ENCODE measurements at places on chromosomes 5 and 9.

DNA sequence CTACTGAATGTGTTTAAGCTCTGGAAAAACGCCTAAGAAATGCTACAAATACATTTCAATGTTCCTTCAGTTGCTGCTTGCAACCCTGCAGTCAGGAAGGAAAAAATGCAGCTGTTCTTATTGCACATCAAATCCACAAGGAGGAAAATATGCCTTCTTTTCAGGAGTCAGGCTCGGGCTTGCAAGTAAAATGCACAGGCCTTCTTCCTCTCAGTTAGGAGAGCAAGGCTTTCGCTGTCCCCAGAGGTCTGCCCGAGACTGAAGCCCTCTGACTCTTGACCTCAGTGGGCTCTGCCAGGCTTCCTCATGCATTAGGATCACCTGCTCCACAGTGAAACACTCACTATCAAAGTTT is 899 bp upstream of the SHC3 start:
- DNase-seq: no peak

GRCh38 chr9:137809040-137809576 is 68.5 kb upstream of the CACNA1B start:
- DNase-seq: no peak

DNA sequence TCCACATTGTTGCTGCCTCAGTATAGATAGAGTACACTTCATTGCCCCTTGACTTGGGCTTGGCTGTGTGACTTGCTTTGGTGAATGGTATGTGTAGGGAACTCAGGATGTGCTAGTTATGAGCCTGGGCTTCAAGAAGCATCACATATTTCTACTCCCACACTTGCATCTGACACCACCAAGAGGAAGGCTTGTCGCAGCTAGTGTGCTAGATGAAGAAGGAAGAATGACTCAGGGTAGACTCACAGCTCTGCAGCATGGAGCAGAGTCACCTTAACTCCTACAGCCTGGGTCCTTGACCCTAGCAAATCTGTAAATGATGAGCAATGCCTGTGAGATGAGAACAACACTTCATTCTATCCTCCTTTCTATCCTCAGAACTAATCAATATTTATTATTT is 261.8 kb downstream of the ASTN2 start:
- no peak for DNase-seq

DNA sequence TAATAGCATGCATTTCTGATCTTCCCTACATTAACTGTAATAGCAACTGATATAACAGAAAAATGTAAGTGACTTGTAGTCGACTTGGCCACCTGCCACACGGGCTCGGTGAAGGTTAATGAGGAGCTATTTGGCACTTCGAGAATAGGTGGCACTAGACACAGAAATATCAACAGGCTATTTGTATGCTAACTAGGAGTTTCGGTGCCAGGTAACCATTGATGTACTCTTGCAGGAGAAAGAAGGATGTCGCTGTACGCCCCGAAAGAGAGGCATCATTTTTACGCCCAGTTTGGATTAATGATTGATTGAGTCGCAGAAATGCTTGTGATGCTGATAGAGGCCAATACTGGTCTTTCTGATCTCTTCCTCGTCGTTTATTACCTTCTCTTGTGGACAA is 516 bp upstream of the DMRT2 start:
- DNase-seq: no peak

GRCh38 chr5:31382051-31382878 is 149.6 kb downstream of the DROSHA start:
- no peak for DNase-seq

DNA sequence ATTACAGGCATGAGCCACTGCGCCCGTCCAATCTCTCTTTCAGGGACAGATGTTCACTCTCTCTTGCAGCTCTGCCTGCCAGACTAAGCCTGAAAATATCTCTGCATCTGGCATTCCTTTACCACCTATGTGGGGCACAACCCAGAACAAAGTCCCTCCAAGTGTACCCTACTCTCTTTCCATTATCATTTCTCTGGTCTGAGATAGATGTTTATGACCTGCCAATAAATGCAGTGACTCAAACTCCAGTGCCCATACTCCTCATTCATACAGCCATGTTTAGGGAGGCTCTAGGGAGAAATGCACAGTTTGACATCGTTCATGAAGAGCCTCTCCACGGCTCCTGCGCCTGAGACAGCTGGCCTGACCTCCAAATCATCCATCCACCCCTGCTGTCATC is at the start of gene BTNL3:
TSS of gene BTNL3 (plus strand) at position 255 of the 400 bp plus-strand sequence. CDS start 183 bp downstream, outside the sequence.
- no peak for DNase-seq

DNA sequence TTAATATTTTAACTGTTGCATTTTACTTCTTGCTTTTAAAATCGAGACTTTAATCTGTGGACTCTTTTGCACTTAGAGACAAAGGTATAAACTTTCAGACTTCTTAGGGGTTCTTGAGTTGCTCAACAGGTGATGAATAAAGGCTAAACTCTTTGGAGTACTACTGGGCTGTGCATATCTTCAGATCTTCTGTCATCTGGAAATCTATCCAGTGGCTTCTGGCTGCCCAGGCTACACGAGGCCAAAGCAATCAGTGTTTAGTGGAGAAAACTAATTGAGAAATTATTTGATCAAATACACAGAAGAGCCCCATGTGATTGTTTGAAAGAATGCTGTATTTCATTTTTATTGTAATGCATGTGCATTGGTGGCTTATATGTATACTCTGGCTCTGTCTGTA is 146.1 kb downstream of the PBX3 start:
- no peak for DNase-seq

DNA sequence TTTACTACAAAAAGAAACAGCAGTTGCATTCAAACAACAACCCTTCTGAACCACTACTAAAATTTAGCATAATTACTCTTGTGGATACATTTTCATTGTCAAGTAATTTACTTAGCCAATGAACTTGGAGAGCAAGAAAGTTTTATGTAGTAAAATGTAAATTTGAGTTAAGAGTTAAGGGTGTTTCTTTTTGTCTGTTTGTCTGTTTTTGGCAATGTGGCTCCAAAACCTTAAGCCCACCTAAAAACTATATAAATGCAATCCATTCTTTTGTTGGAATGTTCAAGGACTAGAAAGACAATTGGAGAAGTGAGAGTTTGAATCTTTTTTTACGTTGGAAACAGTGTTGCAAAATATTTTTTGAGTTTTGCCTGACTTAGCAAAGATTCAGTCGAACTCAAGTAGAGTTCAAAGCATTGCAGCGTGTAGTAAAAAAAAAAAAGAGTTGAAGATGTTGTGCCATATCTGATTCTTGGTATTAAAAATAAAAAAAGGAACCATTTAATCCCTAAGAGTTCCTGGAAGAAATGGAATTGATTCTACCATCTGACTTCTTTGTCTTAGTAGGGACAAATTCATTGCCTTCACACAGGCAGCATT is 867 bp downstream of the SYK start:
- DNase-seq: no peak

DNA sequence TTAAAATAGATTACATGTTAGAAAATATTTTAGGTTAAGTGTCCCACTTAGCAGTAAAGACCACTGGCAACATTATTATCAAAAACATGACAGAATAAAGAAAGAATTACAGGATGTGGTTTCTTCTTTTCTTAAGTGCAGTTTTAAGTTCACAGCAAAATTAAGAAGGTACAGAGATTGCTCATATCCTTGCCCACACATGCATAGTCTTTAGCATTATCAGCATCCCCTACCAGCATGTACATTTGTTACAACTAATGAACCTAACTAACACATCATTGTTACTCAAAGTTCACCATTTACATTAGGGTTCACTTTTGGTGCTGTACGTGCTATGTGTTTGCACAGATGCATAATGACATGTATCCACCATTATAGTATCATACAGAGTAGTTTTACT is 837.7 kb upstream of the CDH9 start:
- DNase-seq: no peak

- no peak for DNase-seq
Measured at GRCh38 chr5:177087398-177088005, 787 bp downstream of the FGFR4 start.

DNA sequence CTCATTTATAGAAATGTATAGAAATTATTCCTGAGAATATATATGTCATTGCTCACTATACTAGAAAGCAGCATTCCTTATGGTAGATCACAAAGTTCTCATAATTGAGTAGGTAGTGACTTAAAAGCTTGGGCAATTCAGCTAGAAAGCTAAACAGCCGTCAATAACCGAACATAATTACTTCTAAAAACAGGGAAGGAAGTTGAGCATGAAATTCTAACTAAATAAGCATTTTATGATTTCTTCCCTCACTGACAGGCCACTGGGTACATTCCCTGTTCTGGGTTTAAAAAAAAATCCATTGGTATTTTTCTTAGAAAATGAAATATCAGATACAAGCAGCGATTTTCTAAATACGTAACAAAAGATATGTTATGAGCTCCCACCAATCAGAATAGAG is 91.1 kb upstream of the DAB2 start:
- DNase-seq: no peak

GRCh38 chr5:124902097-124902821 is 155.8 kb upstream of the ZNF608 start:
- DNase-seq: no peak

GRCh38 chr5:90488791-90489190 is 14.1 kb downstream of the POLR3G start:
- no peak for DNase-seq

DNA sequence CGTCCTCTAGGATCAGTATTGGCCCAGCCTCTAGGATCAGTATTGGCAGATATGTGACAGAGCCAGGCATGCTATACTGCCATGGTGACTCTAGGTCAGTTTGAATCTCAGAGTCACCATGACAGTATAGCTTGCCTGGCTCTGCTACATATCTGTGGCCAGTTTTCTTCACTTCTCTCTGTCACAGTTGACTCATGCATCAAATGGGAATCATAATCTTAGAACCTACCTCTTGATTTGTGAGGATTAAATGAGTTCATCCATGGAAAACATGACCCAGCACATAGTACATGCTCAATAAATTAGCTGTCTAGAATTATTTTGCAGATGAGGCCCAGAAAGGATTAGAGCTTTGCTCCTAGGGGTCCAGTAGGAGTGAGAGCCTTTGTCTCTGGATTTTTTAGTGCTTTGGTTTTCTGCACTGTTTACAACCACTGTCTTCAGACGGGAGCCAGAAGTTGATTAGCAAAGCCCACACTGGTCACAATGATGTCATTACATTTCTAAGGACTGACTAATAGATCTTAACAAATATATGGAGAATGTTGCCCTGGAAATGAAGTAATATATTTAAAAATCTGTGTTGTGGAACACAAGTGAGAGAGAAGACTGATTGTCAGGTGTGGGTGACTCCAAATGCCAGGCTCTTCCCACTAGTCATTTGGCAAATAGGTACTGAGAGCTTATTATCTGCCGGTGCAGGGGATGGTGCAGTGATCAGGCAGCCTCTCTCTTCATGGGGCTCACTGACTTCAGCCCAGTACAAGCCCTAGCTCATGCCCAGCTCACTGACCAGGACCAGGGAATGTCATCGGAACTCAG is 76.0 kb downstream of the COL15A1 start:
- DNase-seq: no peak

- DNase-seq: no peak
Measured at GRCh38 chr5:73120222-73121118, at the start of gene TMEM171. Gene TMEM171, plus strand, starts transcription at chr5:73120575. Its CDS starts 2,799 bp downstream, at chr5:73123374.

Measured in activated CD4-positive, CD25-positive, alpha-beta regulatory T cell treated with anti-CD3 and anti-CD28 coated beads, Interleukin-2, amount 50 U/mL, for 72 hours (primary cell).